ENCODE measurements at places on chromosomes 7 and 10.
A peak's percentile ranks its signal among the peaks of the same experiment; 100 is the strongest.

GRCh38 chr10:121886997-121887622, 40.7 kb downstream of the ATE1 start:
- DNase-seq, result peak; percentile 32

- DNase-seq, result no peak
Observed at GRCh38 chr7:73387221-73387828, 46.3 kb upstream of the FZD9 start.

GRCh38 chr7:94562525-94562924, 52.9 kb downstream of the CASD1 start:
- no peak for DNase-seq

DNA sequence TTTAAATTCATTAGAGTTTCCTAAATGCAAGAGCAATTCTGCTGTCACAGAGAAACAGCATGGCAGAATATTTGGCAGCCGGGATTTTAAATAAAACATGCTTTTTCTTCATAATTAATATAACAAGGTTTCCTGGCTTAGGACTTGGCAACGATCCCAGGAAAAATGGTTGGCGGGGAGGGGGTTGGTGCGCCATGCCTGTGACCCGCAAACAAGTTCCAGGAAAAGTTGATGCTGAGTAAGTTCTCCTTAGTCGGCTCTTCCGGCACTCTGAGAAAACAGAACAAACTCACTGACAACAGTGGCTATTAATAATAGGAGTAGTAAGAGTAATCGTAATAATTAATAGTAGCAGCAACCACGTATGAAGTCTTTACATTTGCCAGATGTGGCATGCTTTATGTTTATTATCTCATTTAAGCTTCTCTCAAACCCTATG, 4.6 kb downstream of the HABP2 start:
- no peak for DNase-seq

- DNase-seq, result no peak
Observed at GRCh38 chr7:42456267-42456666, 219.3 kb upstream of the GLI3 start.

DNA sequence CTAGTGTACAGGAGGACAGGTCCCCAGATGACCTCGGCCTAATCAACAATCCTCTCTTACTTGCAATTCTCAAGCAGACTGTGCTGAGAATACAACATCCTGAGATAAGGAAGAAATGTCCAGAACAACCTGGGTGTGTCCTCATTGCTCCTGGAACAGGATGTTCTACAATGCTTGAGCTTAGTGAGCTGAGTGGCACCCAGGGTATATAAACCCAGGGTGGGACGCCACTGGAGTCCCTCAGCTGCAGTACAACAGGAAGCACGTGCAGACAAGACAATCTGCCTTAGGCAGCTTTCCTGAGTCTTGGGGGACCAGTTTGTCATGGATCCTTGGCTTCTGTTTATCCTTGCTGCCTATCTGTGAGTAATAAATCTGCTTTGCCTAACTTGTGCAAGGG, 27.7 kb upstream of the SLC25A13 start:
- no peak for DNase-seq

GRCh38 chr10:75304313-75304712, 68.6 kb upstream of the COMTD1 start:
- no peak for DNase-seq

DNA sequence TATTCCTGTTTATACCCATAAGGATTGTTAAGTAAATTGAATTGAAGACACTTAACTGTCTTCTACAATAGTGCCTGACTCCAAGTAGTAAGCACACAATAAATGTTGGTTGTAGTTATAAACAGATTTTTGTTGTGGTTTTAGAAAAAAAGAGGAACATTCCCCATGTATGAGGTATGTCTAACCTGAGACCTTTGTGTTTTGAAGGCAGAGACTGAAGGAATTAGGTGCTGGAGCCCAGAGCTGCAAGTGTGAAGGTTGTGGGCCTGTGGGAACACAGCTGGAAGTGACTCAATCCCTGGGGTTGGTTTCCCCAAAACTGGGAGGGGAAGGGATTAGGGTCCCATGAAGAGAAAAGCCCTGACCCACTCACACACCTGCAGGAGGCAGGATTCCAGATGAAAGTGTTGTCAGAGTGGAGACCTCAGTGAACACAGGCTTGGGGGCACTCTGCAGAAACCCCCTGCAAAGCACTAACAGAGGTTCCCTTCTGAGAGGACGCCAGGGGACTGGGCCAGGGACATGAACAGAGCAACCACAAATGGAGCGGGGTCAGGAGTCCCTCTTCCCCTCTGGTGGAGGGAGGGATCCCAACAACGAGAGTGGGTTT, 265.1 kb upstream of the KLF14 start:
- DNase-seq, result no peak

DNA sequence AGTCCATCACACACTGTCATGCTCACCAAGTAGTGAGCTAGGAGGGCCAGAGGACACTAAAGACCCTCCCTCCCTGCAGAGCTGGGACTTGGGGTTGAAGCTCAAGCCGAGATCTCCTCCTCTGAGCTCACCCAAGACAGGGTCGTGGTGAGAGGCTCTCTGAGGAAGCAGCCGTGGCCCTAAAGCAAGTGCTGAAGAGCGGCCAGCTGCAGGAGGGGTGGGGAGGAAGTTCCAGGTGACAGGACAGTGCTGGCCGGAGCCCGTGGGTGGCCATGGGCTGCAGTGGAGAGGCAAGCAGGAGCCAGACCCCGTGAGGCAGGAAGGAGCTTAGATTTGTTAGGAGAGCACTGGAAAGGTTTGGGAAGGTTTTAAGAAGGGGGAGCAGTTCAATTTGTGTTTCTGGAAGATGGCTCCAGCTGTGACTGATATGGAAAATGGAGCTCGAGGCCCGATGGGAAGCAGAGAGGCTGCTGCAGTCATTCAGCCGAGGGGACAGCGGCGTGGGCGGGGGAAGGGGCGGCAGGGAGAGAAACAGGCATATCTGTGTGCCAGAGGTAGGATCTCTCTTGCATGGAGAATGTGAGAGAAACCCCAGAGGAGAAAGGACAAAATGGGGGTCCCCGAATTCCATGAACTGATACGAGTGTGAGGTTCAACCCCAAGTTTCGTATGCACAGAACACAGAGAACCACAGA, 26.9 kb upstream of the DNAAF5 start:
- no peak for DNase-seq

- DNase-seq, result no peak
Observed at GRCh38 chr7:104185346-104185745, 22.5 kb downstream of the ORC5 start.

- DNase-seq, result no peak
Observed at GRCh38 chr7:1124816-1125602, 35.0 kb downstream of the ZFAND2A start.

- no peak for DNase-seq
Observed at GRCh38 chr7:153840861-153841260, 211.3 kb upstream of the DPP6 start.

- DNase-seq, result no peak
Observed at GRCh38 chr10:79092292-79092896, 23.6 kb downstream of the ZMIZ1 start.

Data from B cell (primary cell).